ENCODE measurements at places on chromosomes 13 and 19. TPM values are rescaled to one million over a fixed set of nuclear protein-coding genes. Genes with fewer than 3 reads are reported as not detected.

- DNase-seq: no peak
- H3K36me3 ChIP-seq: no peaks in the 10 kb centered on the region
- H3K27me3 ChIP-seq: no peaks in the 10 kb centered on the region
- H3K4me3 ChIP-seq: no peak overlapping the region
Observed at GRCh38 chr19:46373491-46374359, 26.8 kb downstream of the PPP5C start.

ARL11 gene
- polyA plus RNA-seq: 0.27 TPM

GRCh38 chr13:51910508-51910907, 48.7 kb downstream of the CCDC70 start:
- no peaks in the 10 kb centered on the region for H3K27me3 ChIP-seq
- H3K27ac ChIP-seq: no peak overlapping the region
- H3K4me1 ChIP-seq: no peaks in the 10 kb centered on the region
- no peak overlapping the region for H3K4me3 ChIP-seq
- no peak for DNase-seq

GPR183 gene
- 154 TPM for polyA plus RNA-seq

SCGB2B2 gene
- polyA plus RNA-seq: not detected

PALM3 gene
- polyA plus RNA-seq: not detected

Data from immature natural killer cell (primary cell).